ENCODE measurements at places on chromosomes 3 and 15. TPM values are rescaled to one million over a fixed set of nuclear protein-coding genes. Genes with fewer than 3 reads are reported as not detected.

KCNAB1 gene
- 1.8 TPM for total RNA-seq

EEF1AKMT4 gene
- total RNA-seq: 3.9 TPM

RGMA gene
- total RNA-seq: 11.8 TPM

CFAP20DC gene
- 10.4 TPM for total RNA-seq

TCF12 gene
- total RNA-seq: 167 TPM

ARPC4 gene
- 129 TPM for total RNA-seq

PLA2G4F gene
- 0.60 TPM for total RNA-seq

EPHA3 gene
- 0.17 TPM for total RNA-seq

CNTN3 gene
- total RNA-seq: 12.7 TPM

DNA sequence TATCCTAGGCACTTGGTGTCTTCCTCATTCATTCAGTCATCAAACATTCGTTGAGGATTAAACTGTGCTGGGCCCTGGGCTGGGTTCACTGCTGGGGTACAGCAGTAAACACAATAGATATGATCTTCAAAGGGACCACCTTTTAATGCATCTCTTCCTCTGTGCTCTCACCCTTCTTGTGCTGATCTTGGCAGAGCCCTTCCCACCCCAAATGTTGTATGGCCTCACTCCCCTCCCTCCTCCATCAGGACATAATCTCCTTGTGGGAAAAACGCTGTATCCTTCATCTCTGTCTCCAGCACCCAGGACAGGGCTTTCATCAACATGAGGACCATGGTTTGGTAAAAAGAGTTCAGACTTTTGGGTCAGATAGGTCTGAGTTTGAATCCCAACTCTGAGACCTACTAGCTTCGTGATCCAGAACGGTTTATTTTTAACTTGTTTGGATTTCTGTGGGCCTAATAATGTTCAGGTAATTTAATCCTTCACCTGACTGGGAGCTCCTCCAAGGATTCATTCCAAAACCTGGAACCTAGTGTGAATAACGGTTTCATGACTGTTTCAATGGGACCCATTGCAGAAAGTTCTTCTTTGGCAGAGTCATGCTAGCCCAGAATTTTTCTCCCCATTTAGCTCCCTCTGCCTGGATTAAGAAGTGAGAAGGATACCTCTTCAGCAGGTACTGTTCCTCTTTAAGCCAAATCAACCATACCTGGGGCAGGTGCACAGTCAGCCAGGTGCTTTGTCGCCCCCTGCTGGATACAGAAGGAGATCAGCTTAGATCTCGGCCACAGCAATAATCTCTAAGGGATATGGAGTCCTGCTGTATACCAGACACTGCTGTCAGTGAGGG, 5.2 kb upstream of the WNT7A start:
- DNase-seq: peak; percentile 68

GRCh38 chr3:23270423-23270822, 67.3 kb downstream of the UBE2E2 start:
- no peak for DNase-seq

DNA sequence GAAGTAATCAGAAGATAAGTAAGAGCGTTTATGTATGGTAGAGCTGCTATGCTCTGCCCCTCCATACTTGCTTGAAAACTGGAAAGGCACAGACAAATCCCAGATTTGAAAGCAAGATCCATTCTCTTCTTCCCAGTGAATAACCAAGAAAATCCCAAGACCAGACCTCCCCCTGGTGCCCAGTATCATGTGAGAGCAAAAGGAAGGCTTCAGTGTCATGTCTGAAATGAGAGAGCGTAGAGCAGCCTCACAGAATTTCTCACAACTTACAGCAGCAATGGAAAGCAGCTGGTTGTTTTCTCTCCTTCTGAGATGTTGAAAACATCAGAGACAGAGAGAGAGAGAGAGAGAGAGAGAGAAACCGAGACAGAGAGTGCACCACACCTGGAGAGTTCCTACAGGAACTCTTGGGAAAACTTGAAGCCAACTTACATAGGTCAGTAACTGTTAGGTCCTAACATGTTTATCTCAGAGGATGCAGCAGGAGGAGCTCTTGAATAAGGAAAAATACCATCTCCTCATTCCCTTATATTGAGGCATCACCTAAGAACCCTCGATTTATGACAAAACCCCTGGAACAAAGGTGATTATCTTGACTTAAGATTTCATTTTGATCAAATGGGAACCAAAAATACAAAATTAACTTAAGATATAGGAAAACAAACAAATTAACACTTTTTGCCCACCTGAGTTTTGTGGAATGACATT, 273.3 kb downstream of the NSUN3 start:
- DNase-seq: no peak

GRCh38 chr3:172100482-172100881, 61.1 kb downstream of the FNDC3B start:
- DNase-seq: no peak

DNA sequence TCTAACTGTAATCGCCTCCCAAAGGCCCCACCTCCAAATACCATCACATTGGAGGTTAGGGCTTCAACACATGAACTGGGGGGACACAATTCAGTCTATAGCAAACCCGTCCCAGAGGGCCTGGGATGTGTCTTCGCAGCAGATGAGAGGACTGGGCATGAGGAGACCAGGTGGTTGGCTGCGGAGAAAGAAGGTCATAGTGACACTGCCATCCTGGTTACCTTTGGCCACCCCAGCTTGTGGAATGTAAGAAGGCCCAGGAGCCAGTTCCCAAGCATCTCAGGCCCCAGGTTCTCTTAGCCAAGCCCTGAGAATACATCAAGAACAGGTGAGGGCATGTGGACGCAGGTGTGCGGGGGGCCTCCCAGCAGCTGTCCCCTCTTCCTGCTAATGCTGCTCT, 6.4 kb upstream of the RARRES1 start:
- no peak for DNase-seq

DNA sequence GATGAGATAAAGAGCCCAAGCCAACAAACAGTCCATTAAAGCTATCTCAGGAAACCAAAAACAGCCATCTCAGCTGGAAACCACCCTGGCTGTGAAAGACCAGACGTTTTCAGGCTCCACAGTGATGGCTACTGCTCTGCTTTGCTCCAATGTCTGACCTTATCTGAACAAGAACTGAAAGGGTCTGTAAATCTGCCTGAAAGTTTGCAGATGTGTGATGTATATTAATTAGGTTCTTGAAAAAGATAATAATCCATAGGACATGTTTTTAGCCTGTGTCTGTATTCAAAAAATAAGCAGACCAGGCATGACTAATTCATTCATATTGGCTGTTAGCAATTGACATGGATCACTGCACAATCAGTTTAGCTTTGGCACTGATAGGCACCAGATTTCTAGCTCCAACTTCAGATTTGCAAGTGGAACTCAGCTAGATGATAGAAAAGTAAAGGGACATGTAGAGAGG, 611.4 kb upstream of the NAALADL2 start:
- no peak for DNase-seq

- DNase-seq: no peak
These were observed 873 bp downstream of the CAPN7 start for GRCh38 chr3:15206662-15207576.

- no peak for DNase-seq
These were observed 83.8 kb downstream of the GADL1 start for GRCh38 chr3:30810625-30811024.

DNA sequence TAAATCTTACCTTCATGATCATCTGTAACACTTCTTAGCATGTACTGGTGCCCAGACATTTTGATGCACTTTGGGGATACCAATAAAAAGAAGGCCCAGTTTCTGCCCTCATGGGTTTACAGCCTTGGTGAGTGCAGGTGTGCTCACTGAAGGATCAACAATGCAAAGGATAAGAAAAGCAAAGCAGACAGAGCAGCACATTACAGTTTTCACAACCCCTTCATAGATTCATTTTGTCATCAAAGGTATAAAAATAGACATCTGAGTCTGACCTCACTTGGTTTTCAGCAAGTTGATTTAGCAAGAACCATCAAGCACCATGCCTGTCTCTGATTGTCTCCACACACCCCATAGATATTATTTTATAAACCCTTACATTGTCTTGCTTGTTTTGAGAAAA, 77.6 kb downstream of the BFSP2 start:
- no peak for DNase-seq

DNA sequence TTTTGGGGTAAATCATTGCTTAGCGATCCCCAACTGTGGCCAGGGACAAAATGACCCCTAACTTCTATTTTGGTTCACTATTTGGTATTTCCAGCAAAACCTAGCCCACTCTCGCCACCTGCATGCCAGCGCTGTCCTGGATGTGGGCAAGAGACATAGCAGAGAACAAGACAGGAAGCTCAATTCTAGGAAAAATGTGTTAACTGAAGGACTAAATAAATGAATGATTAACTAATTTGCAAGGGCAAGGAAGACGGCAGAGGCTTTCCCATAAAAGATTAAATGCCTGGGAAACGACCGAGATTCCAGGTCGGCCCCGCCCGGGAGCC, 408 bp downstream of the NICN1 start:
- DNase-seq: no peak

GRCh38 chr15:24761704-24762302, 86.2 kb downstream of the NPAP1 start:
- no peak for DNase-seq

GRCh38 chr3:129942296-129942695, 32.2 kb upstream of the TRH start:
- DNase-seq: peak; percentile 57

- no peak for DNase-seq
These were observed 96.8 kb downstream of the ZNF385D start for GRCh38 chr3:21654241-21654640.

DNA sequence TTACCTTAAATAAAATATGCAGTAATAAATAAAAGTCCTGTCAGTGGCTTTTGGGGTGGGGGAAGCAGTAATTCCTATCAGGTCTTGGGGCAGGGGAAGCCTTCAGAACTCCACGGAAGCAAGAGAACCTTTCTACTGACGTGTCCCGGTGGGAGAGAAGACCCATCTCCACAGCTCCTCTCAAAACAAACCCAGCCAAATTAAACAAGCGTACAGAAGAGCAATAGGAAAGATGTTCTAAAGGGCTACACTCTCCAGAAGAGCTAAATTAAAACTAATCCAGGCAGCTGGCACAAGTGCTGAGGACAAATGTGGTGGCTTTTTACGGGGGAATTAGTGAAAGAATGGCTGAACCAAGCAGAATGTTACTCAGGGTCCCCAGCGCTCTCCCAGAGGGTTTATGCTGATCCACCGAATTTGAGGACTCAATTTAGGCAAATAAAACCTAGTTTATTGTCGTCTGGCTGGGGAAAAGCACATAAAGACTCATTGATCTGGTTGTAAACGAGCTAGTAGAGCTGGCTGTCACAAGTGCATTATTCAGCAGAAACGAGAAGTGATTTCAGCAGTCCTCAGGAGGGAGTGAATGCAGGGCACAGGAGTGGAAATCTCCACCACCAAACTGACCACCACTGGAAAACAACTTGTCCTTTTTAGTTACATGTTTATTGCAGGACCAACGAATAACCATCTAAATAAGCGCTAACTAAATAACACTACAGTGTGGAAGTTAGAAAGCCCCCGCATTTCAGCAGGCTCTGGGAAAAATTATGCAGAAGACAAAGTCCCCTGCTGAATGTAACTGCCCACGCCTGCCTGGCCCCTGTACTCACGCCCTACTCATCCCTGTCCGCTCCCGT, 13.5 kb downstream of the BFSP2 start:
- no peak for DNase-seq

- no peak for DNase-seq
These were observed 84.7 kb downstream of the AGBL1 start for GRCh38 chr15:86164232-86164898.

Measured in progenitor cell of endocrine pancreas (in vitro differentiated cells).